ENCODE measurements at places on chromosomes 16 and 17.

GRCh38 chr16:81401035-81401950 lies 43.3 kb upstream of the CMIP start:
- DNase-seq: peak; percentile 79

DNA sequence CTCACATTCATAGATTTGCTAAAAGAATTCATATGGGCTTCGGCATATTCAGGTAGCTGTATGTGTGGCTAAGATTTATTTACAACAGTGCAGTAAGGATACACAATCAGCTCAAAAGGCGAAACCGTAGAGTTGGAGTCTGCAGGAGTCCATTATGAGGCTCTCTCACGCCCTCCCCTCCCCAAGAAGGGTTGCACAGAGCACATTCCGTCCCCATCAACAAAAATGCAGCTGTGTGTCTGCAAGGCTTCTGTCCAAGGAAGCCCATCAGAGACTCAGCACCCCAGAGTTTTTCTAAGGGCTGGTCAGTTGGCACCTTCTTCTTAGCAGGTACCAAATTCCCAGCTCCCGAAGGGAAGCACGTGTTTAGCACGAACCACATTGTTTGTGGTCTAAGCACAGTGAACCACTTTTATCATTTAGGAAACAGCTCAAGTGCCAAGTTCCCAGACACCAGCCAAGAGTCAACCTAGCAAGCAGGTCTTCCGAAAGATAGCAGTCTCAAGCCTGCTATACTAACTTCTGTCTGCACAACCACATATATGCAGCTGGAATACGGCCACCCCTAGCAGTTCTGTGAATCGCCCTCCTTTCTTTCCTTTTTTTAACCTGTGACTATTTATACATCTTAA lies 28.5 kb upstream of the MEAK7 start:
- no peak for DNase-seq

DNA sequence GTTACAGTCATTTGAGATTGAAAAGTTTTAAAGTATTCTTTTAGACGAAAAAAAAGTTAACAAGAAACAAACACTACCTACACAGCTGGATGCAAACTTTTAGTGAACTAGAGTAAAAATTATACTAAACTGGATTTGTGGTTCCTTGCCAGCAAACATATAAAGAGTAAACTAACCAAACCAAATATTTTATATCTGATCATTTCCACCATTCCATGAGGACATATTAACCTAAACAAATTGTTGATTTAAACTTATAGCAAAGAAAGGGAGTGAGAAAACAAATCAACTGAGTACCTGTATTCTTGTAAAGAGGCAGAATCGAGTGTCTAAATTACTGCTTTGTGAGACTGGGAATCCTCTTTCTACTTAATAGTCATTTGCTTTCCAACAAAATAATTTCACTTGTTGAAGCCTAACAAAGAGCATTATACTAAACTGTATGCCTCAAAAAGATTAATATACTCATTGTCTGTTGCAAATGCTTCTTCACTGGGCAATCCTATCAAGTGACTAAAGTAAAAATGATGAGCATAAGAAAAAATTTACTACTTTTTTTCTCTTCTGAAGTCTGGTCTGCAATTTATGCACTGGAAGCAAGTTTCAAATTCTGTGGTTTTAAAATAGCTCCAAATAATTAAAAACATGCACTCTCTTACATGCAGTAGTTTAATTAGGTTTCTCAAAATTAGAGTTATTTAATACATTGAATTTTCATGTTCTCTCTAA lies 37.5 kb downstream of the AKAP10 start:
- no peak for DNase-seq

DNA sequence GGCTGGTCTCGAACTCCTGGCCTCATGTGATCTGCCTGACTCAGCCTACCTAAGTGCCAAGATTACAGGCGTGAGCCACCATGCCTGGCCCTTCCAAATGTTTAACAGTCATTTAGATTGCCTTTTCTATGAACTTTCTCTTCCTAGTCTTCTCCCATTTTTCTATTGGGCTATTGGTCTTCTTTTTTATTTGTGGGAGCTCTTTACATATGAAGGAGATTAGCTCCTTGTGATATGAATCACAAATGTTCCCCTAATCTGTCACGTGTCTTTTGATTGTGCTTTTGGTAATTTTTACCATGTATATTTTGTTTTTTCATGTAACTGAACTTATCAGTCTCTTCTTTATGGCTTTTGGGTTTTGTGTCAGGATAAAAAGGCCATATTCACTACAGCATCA lies 11.9 kb downstream of the ADCY7 start:
- no peak for DNase-seq

DNA sequence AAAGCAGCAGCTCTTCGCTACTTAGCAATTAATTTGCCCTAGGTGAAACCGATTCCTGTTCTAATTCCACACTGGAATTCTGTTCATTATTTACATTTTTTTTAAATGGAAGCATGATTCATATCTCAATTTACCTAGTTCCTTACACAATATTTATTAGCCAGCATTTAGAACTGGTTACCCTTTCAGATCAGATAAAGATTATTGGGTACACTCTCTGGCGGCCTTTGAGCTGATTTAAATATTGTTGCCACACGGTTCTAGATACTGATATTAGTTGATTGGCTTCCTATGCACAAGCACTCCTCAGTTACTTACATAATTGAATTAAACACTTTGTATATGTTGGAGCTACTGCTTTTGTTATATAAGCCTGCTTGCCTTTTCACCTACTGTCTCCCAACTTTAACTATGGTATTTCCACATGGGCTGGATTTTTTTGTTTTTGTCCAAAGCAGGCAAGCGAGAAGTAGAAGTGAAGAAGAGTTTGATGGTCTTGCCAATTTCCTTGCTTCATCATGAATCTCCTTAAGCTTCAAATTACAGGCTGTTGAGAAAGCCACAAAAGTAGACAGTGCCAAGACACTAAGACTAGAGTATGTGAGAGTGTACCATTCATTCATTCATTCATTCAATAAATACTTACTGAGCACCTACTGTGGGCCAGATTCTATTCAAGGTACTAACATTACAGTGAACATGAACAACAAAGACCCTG lies 3.9 kb upstream of the ALDH3A2 start:
- no peak for DNase-seq

GRCh38 chr17:39915559-39915958 lies 2.9 kb downstream of the GSDMB start:
- no peak for DNase-seq

GRCh38 chr16:81647527-81647926 lies 131.6 kb upstream of the PLCG2 start:
- no peak for DNase-seq

DNA sequence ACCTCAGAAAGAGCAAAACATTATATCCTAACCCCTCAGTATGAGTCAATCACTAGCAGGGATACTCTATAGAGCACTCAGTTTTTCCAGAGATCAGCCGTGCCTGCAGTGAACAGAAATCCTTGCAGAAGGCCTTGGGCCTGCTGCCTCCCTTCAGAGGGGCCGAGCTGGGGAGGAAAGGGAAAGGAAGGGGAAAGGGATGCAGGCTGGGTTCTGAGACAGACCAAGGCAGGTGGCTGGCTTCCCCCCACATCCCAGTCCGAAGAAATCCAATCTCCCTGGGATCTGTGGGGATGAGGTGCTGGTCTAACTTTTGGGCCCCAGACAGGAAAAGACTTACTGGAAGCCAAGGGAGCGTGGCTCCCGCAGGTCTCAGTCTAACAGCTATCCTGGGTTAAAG lies 25.3 kb downstream of the SRL start:
- no peak for DNase-seq

- peak; percentile 20 for DNase-seq
These were observed 44.2 kb upstream of the HNF1B start for GRCh38 chr17:37789021-37789565.

DNA sequence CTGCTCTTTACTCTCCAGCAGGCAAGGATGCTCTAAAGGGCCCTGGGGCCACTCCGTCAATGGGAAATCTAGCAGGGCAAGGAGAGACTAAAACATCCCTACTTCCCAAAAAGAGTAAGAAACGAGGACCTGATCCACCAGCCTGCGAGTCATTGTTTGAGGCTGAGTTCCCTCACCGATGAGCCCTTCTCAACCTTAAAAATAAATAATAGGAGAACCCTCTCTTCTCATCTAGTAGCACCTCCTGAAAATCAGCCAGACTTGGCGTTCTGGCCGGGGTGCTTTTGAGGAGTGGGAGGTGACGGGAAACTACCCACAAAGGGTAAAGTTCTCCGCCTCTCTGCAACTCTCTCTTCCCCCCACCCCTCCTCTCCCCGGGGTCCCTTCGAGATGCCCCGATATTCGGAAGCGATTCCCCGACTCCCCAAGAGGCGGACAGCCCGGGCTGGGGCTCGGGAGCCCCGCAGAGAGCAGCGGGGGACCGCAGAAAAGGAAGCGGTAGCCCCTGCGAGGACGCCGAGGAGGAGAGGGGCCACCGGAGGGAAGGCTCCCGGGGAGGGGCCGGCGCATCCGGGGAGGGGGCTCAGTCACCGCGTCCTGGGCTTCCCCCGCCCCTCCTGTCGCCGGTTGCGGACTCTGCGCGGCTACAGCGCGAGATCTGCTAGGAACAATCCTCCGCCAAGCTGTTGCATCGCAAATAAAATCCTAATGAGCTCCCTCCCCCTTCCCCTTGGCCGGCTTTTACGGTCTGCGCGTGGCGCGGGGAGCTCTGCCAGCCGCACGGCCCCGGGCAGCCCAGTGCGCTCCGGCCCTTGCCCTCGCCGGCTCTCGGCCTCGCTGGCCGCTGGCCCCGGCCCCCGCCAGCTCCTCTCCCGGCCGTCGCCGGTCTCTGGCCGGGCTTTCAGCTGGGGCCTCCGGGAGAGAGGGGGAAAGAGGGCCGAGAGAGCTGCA lies 1.3 kb downstream of the HOXB9 start:
- peak; percentile 28 for DNase-seq

GRCh38 chr16:62597875-62598274 lies 561.6 kb upstream of the CDH8 start:
- DNase-seq: no peak

DNA sequence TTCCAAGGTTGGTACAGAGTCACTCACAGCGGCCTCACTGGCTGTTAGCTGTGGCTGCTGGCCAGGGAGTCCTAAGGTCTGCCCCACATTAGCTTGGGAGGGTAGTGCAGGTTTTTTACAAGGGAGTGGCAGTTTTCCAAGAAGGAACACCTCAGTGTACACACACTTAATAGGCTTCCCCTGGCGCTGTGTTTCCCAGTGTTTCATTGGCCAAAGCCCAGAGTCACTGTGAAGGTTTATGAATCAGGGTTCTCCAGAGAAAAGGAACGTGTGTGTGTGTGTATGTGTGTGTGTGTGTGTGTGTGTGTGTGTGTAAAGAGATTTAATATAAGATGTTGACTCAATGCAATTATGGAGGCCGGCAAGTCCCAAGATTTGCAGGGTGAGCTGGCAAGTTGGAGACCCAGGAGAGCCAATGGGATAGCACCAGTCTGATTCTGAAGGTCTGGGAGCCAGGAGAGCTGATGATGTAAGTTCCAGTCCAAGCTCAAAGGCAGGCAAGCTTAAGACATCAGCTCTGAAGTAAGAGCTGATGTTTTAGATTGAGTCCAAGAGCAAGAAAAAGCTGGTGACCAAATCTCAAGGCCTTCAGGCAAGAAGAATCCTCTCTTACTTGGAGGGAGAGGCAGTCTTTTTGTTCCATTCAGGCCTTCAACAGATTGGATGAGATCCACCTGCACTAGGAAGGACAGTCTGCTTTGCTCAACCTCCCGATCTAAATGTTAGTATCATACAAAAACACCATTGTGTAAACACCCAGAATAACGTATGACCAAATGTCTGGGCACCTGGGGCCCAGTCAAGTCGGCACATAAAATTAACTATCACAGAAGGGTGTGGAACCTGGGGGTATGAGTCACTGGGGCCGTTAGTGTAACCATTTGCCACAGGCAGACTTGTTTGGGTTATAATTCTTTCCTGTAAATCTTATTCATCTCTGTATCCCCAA lies 206.8 kb downstream of the PRKCA start:
- peak; percentile 44 for DNase-seq

DNA sequence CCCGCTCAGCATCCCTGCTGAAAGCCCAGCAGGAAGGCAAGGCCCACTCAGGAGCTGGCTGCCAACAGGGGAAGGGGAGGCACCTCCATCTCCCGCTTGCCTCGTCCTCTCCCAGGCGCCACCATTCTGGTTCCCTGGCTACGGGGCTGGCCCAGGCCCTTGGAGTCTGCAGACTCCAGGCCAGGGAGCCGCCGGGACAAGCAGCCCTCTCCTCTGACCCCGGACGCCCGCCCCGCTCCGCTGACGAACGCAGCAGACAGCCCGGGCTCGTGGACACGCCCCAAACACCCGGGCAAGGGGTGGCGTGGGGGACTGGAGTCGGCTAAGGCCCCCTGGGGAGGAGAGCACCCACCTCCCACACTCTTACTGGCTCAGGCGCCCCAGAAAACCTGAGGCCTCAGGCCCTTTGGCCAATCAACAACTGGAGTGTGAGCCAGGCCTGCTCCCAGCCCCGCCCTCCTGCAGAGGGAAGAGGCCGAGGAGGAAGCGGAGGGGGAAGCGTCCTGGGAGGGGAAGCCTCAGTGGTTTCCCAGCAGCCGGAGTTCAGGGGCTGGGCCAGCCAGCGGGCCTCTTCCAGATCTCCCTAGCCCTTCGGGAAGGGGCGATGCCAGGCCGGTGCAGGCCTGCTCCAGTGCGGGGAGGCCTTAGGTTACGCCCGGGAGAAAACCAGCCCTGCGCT lies 4.2 kb downstream of the MNT start:
- peak; percentile 82 for DNase-seq

DNA sequence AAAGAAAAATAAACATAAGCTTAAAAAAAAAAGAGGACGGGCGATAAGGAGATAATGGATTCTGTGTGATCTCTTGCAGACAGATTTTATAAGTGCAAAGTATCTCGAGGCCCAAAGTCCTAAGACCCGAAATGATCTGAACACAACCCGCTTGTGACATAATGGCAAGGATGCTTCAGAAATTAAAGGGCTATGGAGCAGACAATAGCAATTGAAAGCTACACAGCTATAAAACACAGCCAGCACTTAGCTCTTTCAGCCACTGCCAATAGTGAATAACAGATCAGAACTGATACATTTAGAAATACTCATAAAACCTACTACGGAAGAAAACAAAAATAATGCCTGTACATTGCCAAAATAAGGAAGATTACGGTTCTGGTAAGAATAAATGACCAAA lies 117.5 kb downstream of the ZFHX3 start:
- DNase-seq: no peak

GRCh38 chr17:33499040-33499439 lies 205.9 kb upstream of the ASIC2 start:
- DNase-seq: no peak

DNA sequence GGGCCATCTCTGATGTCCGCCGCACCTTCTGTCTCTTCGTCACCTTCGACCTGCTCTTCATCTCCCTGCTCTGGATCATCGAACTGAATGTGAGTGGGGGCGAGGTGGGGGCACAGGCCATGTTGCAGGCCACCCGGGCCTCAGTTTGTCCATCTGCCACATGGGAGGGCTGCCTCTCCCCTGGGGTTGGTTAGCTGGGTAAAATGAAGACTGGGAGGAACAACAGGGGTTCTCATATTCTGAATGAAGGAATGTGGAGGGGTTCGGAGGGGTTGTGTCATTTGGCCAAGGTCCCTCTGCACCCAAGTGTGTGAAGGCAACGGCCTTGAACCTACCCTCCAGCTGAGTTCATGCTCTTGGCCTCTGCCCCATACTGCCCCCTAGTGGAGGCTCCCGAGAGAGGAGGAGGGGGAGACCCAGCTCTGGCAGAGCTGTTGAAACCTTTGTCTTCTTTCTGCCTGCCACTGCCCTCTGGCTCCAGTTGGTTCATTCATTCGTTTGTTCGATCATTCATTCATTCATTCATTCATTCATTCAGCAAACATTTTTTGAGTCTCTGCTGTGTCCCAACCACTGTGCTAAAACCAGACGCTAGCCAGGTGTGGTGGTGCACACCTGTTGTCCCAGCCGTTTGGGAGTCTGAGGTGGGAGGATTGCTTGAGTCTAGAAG lies 11.4 kb upstream of the TCAP start:
- peak; percentile 75 for DNase-seq

GRCh38 chr16:1890024-1890707 lies 18.2 kb upstream of the MEIOB start:
- no peak for DNase-seq
